Muscle of arm (tissue), 14 donors: ENCODE measurements at places on chromosomes 13 and 19. TPM values are rescaled to one million over a fixed set of nuclear protein-coding genes. Genes with fewer than 3 reads are reported as not detected.

Gene RXFP2
- 0.19 TPM for polyA plus RNA-seq

Gene CEACAM8
- 0.08 TPM for polyA plus RNA-seq

Gene ERICH4
- 0.26 TPM for polyA plus RNA-seq

Gene DCT
- 0.46 TPM for polyA plus RNA-seq

Gene LGI4
- 8.0 TPM for polyA plus RNA-seq

Gene TEKTIP1
- polyA plus RNA-seq = 3.1 TPM

Gene ATP4B
- not detected for polyA plus RNA-seq

Gene RNF126
- polyA plus RNA-seq = 17.8 TPM

Gene URAD
- not detected for polyA plus RNA-seq

Gene KLHL1
- polyA plus RNA-seq = not detected

Gene ZNF814
- 38.2 TPM for polyA plus RNA-seq

Gene ZNF490
- polyA plus RNA-seq = not detected

Gene ZNF440
- polyA plus RNA-seq = 5.0 TPM

Gene SERP2
- 5.6 TPM for polyA plus RNA-seq

Gene ETHE1
- polyA plus RNA-seq = 13.2 TPM

GRCh38 chr19:35093430-35093829, 22.2 kb upstream of the FXYD3 start:
- no peak for DNase-seq

DNA sequence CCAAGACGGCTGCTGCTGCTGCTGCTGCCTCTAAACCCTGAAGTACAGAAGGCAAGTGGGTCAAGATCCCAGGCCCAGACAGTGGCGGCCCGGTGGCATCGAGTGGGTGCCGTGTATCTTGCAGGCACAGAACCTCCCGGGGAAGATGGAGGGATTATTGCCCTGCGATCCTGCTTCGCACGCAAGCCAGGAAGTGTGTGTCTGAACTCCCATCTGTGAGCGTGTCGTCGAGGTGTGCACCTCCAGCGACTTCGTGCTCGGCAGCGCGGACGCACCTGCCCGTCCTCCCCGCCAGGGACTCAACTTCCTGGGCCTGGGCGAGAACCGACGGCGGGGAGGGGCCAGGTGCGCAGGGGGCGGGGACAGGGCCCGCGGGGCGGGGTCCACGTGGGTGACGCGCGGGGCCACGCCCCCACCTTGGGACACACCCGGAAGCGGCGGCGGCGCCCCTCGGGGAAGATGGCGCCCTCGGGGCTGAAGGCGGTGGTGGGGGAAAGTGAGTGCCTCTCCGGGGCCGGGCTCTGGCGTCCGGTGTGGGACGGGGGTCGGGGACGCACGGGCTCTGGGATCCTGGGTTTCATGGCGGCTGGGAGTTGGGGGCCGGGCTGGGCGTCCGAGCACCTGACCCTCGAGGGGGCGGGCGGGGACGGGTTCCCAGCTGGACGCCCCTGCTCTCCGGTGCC, at the start of gene STXBP2:
Gene STXBP2, plus strand, starts transcription at position 420 of the 683 bp plus-strand sequence. Its CDS starts 40 bp downstream, at position 460.
- DNase-seq = no peak

DNA sequence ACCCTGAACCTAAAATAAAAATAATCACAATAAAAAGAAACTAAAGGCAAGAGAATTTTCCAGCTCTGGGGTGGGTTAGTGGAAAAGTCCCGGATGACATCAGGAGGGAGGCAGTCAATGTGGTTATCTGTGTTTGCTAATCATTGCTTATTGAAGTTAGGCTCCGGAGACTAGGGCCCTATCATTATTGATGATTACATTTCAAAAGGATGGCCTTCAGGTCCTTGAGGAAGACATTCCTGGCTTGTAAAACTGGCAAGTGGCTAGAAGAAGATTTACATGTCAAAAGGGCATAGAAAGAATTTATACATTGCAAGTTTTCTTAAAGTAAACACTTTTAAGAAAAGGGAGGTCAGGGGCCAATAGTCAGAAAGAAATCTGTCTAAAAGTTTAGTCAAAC, 123.4 kb downstream of the POSTN start:
- no peak for DNase-seq

- no peak for DNase-seq
Measured at GRCh38 chr19:30090963-30091362, 148.9 kb downstream of the URI1 start.

DNA sequence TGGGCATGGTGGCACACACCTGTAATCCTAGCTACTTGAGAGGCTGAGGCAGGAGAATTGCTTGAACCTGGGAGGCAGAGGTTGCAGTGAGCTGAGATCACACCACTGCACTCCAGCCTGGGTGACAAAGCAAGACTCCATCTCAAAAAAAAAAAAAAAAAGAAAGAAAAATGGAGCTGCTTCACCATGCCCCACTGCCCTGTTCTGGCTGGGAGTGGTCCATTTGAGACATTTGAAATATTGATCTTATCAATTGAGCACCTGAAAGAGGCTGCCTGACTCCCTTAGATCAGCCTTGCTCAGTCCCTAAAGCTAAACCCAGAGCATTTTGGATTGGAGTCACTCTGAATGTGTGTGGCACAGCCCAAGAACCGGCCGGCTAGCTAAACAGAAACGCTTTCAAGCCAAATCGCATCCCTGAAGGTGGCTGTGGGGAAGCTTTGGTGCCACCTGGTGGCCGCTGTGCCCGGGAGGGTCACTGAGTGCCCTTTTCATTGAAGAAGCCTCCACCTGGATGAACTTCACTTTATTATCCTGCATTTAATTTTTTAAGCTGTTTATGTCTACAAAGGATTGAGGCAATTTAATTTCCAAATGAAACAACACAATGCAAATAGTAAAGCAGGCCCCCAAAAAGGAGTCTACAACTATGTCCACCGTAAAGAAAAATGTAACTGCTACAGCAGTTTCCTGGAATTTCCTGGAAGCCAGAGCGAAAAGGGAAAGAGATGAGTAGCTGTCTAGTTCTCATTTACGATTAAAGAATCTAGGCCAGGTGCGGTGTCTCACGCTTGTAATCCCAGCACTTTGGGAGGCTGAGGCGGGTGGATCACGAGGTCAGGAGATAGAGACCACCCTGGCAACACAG, 53.1 kb upstream of the SERPINE3 start:
- peak; percentile 81 for DNase-seq

GRCh38 chr13:75079226-75079625, 402.7 kb downstream of the TBC1D4 start:
- no peak for DNase-seq

GRCh38 chr13:85799097-85799582, at the start of gene SLITRK6:
Gene SLITRK6, minus strand, starts transcription at chr13:85799419. Its CDS starts 2,911 bp downstream, at chr13:85796508.
- DNase-seq = peak; percentile 64

DNA sequence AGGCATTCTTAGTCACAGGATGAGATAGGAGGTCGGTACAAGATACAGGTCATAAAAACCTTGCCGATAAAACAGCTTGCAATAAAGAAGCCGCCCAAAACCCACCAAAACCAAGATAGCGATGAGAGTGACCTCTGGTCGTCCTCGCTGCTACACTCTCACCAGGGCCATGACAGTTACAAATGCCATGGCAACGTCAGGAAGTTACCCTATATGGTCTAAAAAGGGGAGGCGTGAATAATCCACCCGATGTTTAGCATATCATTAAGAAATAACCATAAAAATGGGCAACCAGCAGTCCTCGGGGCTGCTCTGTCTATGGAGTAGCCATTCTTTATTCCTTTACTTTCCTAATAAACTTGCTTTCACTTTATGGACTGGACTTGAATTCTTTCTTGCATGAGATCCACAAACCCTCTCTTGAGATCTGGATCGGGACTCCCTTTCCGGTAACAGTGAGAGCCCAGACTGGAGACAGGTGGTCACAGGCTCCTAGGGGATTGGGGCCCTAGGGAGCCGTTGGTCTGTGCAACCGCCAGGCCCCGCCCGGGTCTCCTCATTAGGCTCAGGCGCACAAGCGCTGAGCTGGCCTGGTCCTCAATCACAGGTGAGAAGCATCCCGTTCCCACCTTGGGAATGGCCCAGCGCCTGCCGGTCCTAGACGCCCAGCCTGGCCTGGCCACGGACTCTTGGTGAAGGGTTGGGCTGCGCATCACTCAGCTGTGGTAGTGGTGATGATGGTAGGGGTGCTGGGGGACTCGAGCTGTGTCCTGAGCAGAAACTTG, 10.9 kb upstream of the ZNF544 start:
- no peak for DNase-seq

GRCh38 chr19:47266401-47266941, 8.2 kb upstream of the INAFM1 start:
- DNase-seq = no peak

- DNase-seq = no peak
Measured at GRCh38 chr13:88736026-88736425, 1064.9 kb downstream of the SLITRK5 start.

DNA sequence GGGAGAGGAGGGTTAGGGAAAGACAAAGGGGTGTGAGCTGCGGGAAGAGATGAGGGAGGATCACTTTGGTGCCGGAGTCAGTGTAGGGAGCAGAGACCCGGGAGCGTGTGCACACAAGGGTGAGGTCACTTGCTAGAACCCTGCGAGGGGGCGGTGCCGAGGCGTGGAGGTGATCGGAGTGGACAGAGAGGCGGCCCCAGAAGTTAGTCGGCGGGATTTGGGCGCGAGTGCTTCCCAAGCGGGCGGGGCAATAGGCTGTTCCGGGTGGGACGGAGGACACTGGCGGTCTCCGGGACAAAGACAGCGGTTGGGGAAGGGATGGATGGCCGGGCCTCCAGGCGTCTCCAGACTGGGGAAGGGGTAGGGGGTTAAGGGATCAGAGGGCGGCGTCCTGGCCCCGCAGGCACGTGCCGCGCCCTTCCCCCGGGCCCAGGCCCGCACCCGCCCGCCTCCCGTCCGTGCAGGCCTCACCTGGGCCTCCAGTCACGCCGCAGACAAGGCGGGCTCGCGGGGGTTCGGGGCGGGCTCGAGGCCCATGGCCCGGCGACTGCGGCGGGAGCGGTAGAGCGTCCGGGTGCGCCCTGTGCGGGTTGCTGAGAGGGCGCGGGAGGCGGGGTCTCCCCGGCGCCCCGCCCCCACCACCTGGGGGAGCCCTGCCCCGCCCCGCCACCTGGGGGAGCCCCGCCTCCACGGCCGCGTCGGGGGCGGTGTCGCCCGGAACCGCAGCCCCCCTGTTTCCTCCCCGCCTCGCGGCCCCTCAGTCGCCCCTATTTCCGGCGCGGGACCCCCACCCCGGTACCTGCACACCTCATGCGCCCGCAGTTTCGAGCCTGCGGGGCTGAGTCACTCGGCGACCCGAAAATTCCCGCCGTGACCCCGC, at the start of gene LPAR2:
Gene LPAR2, minus strand, starts transcription at position 600 of the 880 bp plus-strand sequence. CDS start 945 bp downstream, outside the sequence.
- no peak for DNase-seq

GRCh38 chr19:38742906-38743305, 1.4 kb downstream of the CAPN12 start:
- DNase-seq = no peak

- no peak for DNase-seq
Measured at GRCh38 chr13:112172641-112173251, 105.8 kb downstream of the SOX1 start.

- DNase-seq = no peak
Measured at GRCh38 chr13:101210774-101211173, 205.5 kb downstream of the NALCN start.

DNA sequence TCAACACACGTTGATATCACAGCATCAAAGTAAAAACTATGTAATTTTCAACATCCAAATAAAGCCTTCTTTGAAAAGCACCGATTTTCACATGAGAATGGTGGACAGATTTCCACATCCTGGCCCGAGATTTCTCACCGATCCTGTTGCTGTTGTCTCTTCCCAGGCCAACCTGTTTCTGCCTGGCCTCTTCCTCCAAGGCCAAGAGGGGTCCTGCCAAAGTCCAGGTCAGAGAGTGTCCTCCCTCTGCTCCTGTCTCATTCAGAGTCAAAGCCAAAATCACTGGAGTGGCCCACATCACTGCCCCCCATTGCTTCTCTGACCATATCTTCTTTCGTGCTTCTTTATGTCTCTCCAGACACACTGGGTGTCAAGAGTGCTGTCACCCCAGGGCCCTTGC, 49.5 kb downstream of the CHST8 start:
- DNase-seq = no peak

DNA sequence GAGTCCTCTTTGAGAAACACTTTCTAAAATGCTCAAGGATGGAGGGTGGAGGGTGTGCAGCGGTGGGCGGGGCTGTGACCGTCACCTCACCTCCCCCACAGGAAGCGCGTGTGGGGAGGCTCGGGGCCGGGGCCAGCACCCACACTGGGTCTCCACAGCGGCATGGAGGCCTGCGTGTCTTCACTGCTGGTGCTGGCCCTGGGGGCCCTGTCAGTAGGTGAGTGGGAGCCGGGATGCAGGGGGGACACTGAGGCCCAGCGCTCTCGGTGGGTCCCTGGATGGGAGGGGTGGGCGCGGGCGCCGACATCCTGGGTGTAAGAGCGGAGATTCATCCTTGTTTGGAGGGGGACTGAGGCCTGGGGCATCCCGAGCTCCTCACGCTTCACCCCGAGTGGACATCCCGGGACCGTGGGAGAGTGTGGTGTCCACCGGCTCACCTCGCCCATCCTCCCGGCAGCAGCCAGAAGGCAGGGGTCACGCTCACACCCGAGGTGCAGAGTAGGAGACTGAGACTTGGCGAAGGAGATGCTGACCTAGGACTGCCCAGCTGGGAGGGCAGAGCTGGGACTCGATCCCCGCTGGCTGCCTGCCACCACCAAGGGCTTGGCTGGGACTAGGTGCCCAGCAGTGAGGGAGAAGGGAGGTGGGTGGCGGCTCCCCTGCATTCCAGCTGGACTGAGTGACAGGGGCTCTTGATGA, at the start of gene GZMM:
Gene GZMM, plus strand, starts transcription at position 144 of the 699 bp plus-strand sequence. Its CDS starts 19 bp downstream, at position 163.
- no peak for DNase-seq

- DNase-seq = no peak
Measured at GRCh38 chr13:43767341-43767931, 19.3 kb downstream of the ENOX1 start.

GRCh38 chr13:110445722-110446574, 115.6 kb downstream of the RAB20 start:
- DNase-seq = no peak

DNA sequence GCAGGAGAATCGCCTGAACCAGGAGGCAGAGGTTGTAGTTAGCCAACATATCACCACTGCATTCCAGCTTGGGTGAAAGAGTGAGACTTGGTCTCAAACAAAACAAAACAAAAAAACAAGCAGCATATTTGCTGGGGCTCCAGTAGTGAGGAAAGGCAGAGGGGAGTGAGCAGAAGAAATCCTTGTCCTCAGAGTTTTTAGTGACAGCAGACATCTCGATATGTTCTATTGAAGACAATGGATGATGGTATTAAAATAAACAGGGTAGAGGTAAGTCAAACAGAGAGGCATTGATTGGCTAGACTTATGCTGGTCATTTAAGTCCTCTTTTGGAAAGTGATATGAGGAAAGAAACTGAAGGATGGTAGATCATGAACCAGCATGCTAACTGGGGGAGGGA, 19.0 kb downstream of the NLRP7 start:
- DNase-seq = no peak

DNA sequence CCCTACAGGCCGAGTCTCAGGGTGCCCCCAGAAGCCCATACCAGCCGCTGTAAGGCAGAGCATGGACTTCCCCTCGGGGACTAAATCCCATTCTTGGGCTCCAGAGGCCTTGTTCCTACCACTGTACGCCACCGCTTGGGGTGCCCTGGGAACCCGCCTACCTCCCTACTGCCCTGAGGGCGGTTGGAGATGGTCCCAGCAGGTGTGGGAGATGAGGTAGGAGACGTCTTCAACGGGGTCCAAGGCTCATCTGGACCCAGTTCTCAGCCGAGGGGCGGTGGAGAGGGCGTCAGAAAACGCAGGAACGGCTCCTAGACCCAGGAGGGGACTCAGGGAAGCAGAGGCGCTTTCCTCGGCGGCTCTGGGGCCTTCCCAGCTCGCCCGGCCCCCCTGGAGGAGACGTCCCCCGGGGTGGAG, 833 bp upstream of the ZIK1 start:
- DNase-seq = no peak
